Gastrocnemius medialis (tissue), 4 donors: ENCODE measurements at places on chromosomes 11 and 22. TPM values are rescaled to one million over a fixed set of nuclear protein-coding genes. Genes with fewer than 3 reads are reported as not detected.
A peak's percentile ranks its signal among the peaks of the same experiment; 100 is the strongest.

ALDH3B2 gene
- not detected for total RNA-seq

STARD10 gene
- total RNA-seq = 62.7 TPM

ASCL2 gene
- total RNA-seq = not detected

DNA sequence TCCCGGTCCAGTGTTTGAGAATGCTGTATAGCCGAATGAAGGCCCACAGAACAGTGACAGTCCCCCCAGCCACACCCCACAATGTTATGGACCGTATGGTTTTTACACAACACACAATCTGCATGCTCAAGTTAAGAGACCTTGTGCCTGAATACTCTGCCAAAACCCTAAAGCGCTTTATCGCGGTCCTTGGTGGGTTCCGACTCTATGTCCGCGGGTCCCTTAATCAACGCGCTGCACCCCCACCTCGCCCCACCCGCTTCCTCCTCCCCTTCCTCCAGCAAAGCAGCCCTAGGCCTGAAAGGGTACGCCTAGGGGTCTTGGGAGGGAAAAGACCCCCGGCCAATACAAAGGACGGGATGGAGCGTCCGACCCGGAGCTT, 442 bp downstream of the COPB1 start:
- peak; percentile 22 for DNase-seq
- H3K36me3 ChIP-seq = no peaks in the 10 kb centered on the region
- H3K4me1 ChIP-seq = peaks cover 19% of the 10 kb centered on the region
- H3K27me3 ChIP-seq = no peaks in the 10 kb centered on the region
- peak overlapping the region; percentile 72 for H3K4me3 ChIP-seq

- no peaks in the 10 kb centered on the region for H3K36me3 ChIP-seq
- H3K27ac ChIP-seq = no peak overlapping the region
- H3K27me3 ChIP-seq = peaks cover 7% of the 10 kb centered on the region
- H3K4me3 ChIP-seq = no peak overlapping the region
- no peaks in the 10 kb centered on the region for H3K4me1 ChIP-seq
Measured at GRCh38 chr11:33387581-33387980, 130.4 kb downstream of the HIPK3 start.

- H3K27me3 ChIP-seq = no peaks in the 10 kb centered on the region
- no peak overlapping the region for H3K27ac ChIP-seq
- DNase-seq = no peak
- H3K4me1 ChIP-seq = peaks cover 5% of the 10 kb centered on the region
- no peaks in the 10 kb centered on the region for H3K36me3 ChIP-seq
Measured at GRCh38 chr22:37967637-37968451, 14.3 kb downstream of the POLR2F start.

GRCh38 chr11:66467756-66468155, 1.1 kb downstream of the PELI3 start:
- H3K4me3 ChIP-seq = peak overlapping the region; percentile 73
- no peak for DNase-seq
- peak overlapping the region; percentile 68 for H3K27ac ChIP-seq
- no peaks in the 10 kb centered on the region for H3K27me3 ChIP-seq
- H3K36me3 ChIP-seq = no peaks in the 10 kb centered on the region
- peaks cover 10% of the 10 kb centered on the region for H3K4me1 ChIP-seq

DNA sequence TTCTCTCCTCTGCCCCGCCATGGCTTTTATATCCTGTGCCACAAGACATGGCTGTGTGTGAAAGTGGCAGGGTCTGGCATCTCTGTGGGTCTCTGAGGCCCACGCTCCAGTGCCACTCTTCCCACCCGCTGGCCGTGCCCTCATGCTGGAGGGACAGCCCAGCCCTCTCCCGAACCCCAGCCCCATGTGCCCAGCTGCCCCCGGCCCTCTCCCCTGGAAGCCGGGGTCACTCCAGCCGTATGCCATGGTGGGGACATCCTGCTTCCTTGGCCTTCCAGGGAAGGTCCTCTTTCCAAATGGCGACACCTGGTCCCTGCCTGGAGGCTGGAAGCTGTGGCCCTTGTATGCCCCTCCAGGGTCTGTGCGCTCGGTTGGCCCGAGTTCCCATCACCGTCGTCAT, 63.3 kb upstream of the PPP6R3 start:
- H3K36me3 ChIP-seq = no peaks in the 10 kb centered on the region
- H3K4me3 ChIP-seq = no peak overlapping the region
- peak overlapping the region; percentile 13 for H3K27ac ChIP-seq
- no peaks in the 10 kb centered on the region for H3K27me3 ChIP-seq
- no peak for DNase-seq

- H3K27me3 ChIP-seq = no peaks in the 10 kb centered on the region
- no peak for DNase-seq
- H3K4me3 ChIP-seq = no peak overlapping the region
- no peaks in the 10 kb centered on the region for H3K36me3 ChIP-seq
Measured at GRCh38 chr22:48781868-48782267, 1045.8 kb downstream of the BRD1 start.

DNA sequence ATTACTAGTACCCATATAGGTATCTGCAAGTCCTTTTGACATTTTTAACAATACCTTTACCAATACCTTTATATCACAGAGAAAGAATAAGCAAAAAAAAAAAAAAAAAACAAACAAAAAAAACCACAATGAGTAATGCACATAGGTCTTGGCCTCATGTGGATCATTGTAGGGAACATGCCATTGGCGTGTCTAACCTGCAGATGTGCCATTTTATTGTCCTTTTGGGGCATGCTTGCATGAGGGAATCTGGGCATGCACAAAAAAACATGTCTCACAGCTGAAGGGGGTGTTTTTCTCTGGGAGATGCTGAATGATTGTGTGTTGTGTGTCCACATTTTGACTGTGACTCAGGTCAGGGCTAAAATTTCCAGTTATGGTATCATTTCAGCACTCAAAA, 361.6 kb downstream of the GUCY1A2 start:
- H3K27me3 ChIP-seq = no peaks in the 10 kb centered on the region
- no peak overlapping the region for H3K27ac ChIP-seq
- no peaks in the 10 kb centered on the region for H3K4me1 ChIP-seq
- H3K4me3 ChIP-seq = no peak overlapping the region
- DNase-seq = no peak
